B cell (primary cell): ENCODE measurements at places on chromosomes 5 and 9. TPM values are rescaled to one million over a fixed set of nuclear protein-coding genes. Genes with fewer than 3 reads are reported as not detected.

- no peaks in the 10 kb centered on the region for H3K36me3 ChIP-seq
- no peaks in the 10 kb centered on the region for H3K4me1 ChIP-seq
- H3K4me3 ChIP-seq = no peak overlapping the region
Observed at GRCh38 chr9:15156241-15156640, 150.8 kb downstream of the TTC39B start.

DNA sequence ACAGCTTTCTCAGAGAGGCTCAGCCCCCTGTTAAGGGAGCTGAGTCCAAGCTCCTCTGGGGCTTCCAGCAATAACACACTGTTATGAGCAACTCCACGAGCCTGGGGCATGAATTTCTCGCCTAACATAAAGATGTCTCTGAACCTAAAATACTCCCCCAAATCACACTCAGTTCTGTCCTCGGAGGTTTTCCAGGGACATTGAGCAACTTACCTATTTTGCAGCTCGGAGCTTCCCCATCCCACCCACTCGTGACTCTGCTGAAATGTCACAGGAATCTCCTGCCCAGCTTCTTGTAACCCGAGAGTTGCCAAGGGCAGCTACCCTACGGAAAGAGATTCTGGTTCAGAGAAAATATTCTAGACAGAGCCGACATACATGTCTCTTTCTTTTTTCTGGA, 47.1 kb upstream of the SMIM23 start:
- H3K4me1 ChIP-seq = peaks cover 13% of the 10 kb centered on the region
- DNase-seq = no peak
- no peaks in the 10 kb centered on the region for H3K36me3 ChIP-seq
- H3K4me3 ChIP-seq = no peak overlapping the region

- no peaks in the 10 kb centered on the region for H3K4me1 ChIP-seq
- peaks cover 9% of the 10 kb centered on the region for H3K27me3 ChIP-seq
- DNase-seq = no peak
- H3K27ac ChIP-seq = no peak overlapping the region
- no peaks in the 10 kb centered on the region for H3K36me3 ChIP-seq
- H3K4me3 ChIP-seq = no peak overlapping the region
Observed at GRCh38 chr9:16873126-16873802, 2.8 kb upstream of the BNC2 start.

DNA sequence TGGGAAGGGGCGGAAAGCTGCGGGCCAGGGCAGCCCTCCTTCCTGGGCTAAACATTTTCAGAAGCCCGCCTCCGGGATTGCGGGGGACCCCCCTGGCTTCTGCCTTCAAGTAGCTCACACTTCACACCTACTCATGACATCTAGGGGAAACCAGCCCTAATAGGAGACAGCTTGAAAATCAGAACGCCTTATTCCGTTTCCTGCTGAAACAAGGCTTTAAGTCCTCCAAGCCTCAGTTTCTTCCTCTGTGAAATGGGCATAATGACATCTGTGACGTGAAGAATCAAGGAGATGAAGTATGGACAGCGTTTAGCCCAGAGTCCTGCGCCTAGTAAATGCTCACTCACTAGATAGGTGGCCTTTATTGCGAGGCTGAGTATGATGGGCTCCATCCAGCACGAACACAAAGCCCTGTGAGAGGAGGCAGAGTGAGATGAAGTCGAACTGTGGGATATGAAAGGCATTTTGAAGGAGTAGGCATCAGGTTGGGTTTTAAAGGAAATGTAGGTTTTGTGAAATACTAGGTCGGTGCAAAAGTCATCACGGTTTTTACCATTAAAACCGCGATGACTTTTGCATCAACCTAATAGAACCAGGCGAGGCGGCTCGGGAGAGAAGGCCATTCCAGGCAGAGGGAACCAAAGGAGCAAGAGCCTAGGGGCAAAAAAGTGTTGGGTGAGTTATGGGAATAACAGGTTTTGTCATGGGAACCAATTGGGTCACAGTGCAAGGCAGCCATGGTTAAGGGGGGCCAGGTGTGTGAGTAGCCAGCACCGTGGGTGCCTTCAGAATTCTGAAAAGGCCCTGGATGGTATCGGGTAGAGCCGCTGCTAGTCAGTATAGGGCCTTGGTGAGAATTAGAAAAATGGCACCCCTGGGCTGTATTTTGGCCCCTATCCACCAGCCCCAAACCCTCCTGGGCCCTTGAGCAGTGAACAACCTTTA, 1.0 kb upstream of the TSC1 start:
- no peaks in the 10 kb centered on the region for H3K27me3 ChIP-seq
- peak overlapping the region; percentile 99 for H3K27ac ChIP-seq
- no peak for DNase-seq
- no peaks in the 10 kb centered on the region for H3K36me3 ChIP-seq
- H3K4me1 ChIP-seq = peaks cover 23% of the 10 kb centered on the region

DNA sequence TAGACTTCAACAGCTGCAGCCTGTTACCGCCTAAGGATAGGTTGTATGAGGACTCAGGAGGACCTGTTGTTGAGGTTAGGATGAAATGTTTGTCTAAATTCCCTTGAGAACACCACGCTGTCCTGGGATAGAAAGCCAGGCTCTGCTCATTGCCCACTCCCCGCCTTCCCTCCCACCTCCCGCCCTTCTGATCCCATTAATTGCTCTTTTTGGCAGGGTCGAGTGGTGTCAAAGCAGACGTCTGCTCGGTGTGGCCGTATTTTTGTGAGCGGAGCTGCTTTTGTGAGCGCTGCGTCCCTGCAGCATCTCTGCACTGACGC, 62.3 kb downstream of the SPATA31C2 start:
- no peak for DNase-seq
- no peak overlapping the region for H3K27ac ChIP-seq
- no peak overlapping the region for H3K4me3 ChIP-seq

GRCh38 chr9:32442433-32442832, 58.0 kb downstream of the ACO1 start:
- DNase-seq = no peak
- no peaks in the 10 kb centered on the region for H3K4me1 ChIP-seq
- peaks cover 29% of the 10 kb centered on the region for H3K36me3 ChIP-seq

The ATP10B gene
- polyA plus RNA-seq = not detected in 2 replicates

The SPINK9 gene
- not detected in 2 replicates for polyA plus RNA-seq

The PCDH12 gene
- polyA plus RNA-seq = 0.01 TPM in 1 of 2 replicates, not detected in the other

DNA sequence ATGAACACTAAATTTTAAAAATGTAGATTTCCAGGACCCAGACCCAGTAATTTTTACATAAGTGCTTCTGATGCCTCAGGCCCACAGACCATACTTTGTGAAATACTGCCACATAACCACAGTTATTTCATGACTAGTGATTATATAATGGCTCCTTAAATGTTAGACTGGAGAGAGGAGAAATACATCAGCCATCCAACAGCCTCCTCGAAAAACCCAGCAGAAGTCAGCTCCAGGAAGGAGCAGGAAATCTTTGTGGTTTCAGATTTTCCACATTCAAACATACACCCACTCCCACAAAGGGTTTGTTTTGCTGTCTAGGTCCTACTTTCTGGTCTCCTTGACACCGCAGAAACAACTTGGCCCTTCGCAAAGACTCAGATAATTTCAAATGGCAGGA, 455.2 kb downstream of the DTWD2 start:
- H3K36me3 ChIP-seq = no peaks in the 10 kb centered on the region
- H3K4me1 ChIP-seq = no peaks in the 10 kb centered on the region
- H3K27me3 ChIP-seq = no peaks in the 10 kb centered on the region
- H3K4me3 ChIP-seq = no peak overlapping the region
- H3K27ac ChIP-seq = no peak overlapping the region

DNA sequence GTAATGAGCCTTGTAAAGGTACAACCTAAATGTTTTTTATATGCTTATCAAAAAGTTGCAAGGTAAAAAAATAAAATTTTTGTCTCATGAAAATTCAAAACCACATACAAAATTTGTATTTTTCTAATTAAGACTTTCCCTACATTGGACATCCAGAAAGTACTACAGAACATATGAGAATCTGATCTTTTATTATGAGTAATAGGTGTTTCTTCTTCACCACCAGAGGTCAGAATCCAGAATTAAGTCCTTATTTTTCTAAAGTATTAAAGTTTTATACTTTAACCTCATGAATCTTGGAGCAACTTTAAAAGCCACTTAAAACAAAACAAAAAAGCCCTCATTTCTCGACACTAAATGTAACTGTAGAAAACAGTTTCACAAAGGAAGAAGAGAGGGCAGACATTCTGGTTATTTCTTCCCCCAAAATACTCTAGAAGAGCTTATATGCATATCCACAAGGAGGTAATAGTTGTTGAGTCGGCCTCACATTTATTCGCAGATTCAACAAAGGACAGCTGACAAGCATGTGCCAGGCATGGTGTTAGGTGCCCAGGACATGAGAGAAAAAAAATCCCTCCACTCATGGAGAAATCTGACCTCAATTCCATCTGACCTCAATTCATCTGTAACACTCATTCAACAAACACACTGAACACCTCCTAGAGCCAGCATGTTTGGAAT, 69.3 kb downstream of the MLLT3 start:
- H3K4me1 ChIP-seq = peaks cover 7% of the 10 kb centered on the region
- H3K27me3 ChIP-seq = no peaks in the 10 kb centered on the region
- H3K4me3 ChIP-seq = no peak overlapping the region
- H3K27ac ChIP-seq = no peak overlapping the region
- no peaks in the 10 kb centered on the region for H3K36me3 ChIP-seq

DNA sequence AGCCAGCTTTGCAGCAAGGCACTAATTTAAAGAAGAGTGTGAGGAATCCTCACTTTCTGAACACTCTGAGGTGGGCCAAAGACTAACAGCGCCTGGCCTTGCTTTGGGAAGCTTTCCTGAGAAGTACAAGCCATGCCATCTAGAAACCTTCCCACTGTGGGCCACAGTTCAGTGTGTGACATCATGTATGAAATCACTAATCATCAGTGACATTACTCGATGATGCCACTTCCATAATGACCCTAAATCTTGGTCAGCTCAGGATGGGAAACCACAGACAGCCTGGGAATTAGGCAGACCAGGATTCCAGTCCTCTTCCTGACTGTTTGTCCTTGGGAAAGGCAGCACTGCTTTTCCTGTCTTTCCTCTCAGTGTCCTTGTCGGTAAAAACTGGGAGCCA, 54.2 kb upstream of the HSPA9 start:
- H3K36me3 ChIP-seq = no peaks in the 10 kb centered on the region
- H3K27me3 ChIP-seq = peaks cover 7% of the 10 kb centered on the region
- no peak overlapping the region for H3K27ac ChIP-seq
- no peak for DNase-seq
- no peak overlapping the region for H3K4me3 ChIP-seq

The NAIF1 gene
- 12.6 and 16.6 TPM in 2 replicates for polyA plus RNA-seq

The DPYSL3 gene
- polyA plus RNA-seq = not detected in 2 replicates

DNA sequence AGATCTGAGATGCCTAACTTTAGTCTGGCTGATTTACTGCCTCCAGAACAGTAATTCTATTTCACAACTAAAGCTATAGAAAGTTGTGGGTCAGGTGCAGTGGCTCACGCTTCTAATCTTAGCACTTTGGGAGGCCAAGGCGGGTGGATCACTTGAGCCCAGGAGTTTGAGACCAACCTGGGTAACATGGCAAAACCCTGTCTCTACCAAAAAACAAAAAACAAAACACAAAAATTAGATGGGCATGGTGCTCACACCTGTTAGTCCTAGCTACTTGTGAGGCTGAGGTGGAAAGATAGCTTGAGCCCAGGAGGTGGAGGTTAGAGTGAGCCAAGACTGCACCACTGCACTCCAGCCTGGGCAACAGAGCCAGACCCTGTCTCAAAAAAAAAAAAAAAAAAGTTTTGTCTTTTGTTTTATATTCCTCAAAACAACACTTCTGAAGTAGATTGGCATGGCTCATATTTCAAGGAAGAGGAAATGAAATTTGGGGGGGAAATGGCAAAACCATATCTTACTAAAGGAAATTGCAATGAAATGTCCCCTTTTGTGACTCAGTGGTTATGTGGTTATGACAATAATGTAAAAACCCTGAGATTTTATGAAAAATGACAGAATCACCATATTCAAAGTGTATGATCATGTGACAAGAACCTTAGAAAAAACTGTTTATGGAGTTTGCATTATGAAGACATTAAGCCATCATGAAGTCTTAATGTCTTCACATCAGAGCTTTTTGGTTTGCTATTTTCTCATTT, 16.2 kb downstream of the FNBP1 start:
- H3K4me1 ChIP-seq = peaks cover 89% of the 10 kb centered on the region
- H3K4me3 ChIP-seq = no peak overlapping the region
- H3K27ac ChIP-seq = peak overlapping the region; percentile 89

GRCh38 chr5:53256746-53257145, 147.2 kb upstream of the MOCS2 start:
- no peaks in the 10 kb centered on the region for H3K27me3 ChIP-seq
- H3K36me3 ChIP-seq = no peaks in the 10 kb centered on the region

The RACK1 gene
- polyA plus RNA-seq = 3,120 and 4,130 TPM in 2 replicates

DNA sequence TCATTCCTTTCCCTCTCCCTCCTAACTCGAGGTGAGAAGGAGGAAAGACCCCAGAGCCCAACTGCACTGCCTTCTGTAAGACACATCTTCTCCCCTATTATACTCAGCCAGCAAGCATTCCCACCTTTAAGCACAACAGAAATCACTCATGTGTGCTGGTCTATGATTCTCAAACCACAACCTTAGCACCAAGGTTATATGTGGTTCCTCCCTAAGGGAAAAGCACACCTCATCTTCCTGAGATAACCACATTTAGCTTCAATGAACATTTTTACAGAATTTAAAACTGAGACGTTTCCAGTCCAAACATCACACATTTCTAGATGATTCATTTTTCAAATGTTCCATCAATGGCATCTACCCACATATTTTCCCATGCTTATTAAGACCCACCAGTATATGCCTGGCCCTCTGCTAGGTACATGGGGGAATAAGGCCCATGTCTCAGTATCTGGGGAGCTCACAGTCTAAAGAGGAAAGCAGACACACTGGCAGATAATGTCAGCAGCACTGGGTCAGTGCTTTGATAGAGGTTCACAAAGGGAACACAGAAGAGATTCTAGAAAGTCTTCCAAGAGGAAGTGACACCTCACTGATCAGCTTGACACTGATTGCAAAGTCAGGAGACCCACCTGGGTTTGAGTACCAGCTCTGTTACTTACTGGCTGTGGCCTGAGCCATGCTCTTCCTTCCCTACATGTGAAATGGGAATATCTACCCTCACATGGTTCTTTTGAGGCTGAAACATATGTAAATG, 245.4 kb downstream of the DENND1A start:
- H3K27ac ChIP-seq = no peak overlapping the region
- H3K4me3 ChIP-seq = no peak overlapping the region
- DNase-seq = peak; percentile 43
- H3K27me3 ChIP-seq = no peaks in the 10 kb centered on the region
- H3K36me3 ChIP-seq = no peaks in the 10 kb centered on the region
- peaks cover 28% of the 10 kb centered on the region for H3K4me1 ChIP-seq

The DAB2 gene
- polyA plus RNA-seq = 0.03 and 0.26 TPM in 2 replicates

DNA sequence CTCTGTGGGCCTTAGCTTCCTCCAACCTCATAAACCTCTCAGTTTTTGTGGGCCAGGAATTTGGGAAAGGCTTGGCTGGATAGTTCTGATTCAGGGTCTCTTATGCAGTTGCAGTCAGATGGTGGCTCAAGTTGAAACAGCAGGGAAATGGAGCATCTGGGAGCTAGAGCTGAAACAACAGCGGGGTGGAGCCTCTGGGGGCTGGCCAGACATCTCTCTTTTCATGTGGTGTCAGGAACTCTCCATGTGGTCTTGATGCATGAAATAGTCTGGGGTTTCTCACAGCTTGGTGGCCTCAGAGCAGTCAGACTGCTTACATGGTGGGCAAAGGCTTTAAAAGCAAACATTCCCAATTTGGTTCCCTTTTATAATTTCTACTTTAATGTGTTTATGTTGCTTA, 13.5 kb downstream of the ZNF346 start:
- H3K4me1 ChIP-seq = peaks cover 4% of the 10 kb centered on the region
- H3K36me3 ChIP-seq = peaks cover 3% of the 10 kb centered on the region
- H3K27me3 ChIP-seq = no peaks in the 10 kb centered on the region
- DNase-seq = no peak
